ENCODE measurements at places on chromosomes 2 and 18.

GRCh38 chr18:50401295-50401694, 26.4 kb downstream of the SKA1 start:
- no peak for DNase-seq

GRCh38 chr2:44110444-44110843, 58.2 kb upstream of the PPM1B start:
- DNase-seq = no peak

- DNase-seq = no peak
These were observed 13.7 kb upstream of the GREB1 start for GRCh38 chr2:11520092-11520693.

DNA sequence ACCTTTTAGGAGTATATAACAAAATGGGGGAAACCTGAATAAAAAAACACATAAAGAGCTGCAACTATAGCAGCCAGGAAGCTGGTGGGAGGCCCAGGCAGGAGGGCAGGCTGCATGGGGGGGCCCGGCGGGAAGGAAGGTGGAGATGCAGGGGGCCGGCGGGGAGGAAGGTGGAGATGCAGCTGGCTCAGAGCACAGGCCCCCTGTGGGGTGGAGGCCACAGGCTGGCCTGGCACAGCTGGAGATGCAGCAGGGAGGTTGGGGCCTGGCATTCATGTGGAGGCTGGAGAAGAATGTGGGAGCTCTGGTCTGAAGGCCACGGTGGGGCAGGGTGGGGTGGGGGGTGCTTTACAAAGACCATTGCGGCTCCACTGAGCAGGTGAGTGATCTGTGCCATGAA, 31.4 kb downstream of the FAM228A start:
- DNase-seq = no peak

DNA sequence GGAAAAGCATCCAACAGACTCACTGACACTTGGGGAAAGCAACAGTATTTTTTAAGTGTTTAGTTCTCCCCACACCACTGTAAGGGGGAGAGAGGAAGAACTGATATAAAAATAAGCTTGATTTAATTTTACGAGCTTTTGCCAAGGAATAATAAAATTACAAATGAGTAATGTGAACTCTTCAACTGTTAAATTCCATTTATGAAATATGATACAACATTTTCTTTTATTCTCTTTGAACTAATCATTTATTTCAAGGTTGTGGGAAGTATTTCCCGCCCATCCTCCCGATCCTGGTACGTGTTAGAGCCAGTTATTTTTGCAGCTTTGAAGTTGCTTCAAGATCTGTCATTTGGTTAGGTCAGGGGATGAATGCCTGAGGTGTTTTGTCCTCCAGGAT, 35.2 kb downstream of the WDPCP start:
- DNase-seq = no peak
